HL-60 (cell line): ENCODE measurements at places on chromosomes 7 and 10.

DNA sequence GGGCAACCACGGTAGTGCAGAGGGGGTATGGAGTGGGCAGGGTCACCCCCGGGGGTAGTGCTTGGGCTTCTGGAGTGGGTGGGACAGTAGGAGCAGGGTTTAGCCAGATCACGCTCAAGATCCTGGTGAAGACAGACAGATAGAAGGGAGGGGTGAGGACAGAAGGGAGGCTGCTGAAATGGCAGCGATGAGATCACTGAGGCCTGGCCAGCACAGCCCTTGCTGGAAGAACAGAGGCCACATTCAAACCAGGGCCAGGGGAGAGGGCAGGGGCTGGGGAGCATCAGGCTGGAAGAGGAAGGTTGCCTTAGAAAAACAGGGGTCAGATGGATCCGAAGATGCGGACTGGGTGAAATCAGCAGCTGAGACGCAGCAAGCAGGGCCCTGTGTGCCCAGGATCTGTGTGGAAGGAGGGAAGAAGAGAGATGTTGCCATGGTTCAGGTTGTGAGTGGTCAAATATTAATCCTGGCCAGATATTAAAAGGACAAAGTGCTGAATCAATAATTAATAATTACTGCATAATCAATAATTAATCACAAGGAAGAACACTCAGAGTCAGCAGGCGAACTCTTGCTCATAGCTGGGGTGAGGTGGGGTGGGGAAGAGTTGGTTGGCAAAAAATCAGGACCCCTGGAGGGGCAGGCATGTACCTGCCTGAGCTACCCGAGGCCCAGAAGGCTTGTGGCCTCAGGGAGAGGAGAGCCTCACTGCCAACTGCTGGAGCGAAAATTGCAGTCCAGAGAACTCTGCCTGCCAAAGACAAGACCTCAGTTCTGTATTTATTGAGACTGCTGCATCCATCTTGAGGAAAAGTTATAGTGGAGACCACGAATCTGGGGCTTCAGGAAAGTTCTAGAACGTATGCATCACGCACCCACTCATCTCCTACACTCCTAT, 105.7 kb downstream of the GRB10 start:
- no peak for DNase-seq

DNA sequence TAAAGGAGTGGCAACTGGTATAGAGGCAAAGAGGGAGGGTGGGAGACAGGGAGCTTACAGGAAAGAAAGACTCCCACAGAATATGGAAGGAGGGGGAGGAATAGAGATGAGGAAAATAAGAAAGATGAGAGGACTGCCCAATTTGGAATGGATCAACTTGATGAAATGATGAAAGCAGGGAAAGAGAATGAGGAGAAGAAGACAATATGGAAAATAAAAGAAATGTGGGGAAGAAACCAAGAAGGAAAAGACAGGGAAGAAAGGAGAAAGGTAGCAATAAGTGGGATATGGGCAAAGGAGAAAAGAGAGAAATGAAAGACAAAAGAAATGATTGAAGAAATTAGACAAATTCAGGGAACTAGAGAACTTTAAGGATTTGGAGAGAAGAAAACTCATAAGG, 3.0 kb downstream of the KEL start:
- no peak for DNase-seq

DNA sequence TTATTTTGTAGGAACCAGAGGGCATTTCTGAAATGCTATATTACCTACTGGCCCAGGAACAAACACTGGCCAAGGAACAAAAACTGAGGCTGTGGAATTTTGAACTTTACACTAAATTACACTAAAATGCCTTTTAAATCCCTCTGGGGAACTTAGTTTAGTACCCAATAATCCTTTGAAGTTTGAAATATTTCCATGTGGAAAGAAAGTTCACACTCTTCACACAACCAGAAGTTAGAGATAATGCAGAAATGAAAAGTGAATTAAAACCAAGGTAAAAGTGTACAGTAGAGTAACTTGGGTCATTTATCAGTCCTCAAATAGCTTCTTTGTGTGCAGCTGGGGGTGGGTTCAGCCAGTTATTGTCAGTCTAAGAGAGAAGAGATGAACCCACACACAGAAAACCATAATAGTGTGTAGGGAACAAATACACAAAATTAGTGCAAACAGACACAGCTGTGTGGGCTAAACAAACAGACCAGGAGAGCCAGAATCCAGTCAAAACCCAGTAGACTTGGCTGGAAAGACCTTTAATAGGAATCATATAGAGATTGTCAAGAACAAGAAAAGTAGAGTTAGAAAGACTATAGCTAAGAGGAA, 46.5 kb upstream of the DGKI start:
- no peak for DNase-seq

GRCh38 chr7:138208864-138209263, 132.6 kb downstream of the AKR1D1 start:
- no peak for DNase-seq

DNA sequence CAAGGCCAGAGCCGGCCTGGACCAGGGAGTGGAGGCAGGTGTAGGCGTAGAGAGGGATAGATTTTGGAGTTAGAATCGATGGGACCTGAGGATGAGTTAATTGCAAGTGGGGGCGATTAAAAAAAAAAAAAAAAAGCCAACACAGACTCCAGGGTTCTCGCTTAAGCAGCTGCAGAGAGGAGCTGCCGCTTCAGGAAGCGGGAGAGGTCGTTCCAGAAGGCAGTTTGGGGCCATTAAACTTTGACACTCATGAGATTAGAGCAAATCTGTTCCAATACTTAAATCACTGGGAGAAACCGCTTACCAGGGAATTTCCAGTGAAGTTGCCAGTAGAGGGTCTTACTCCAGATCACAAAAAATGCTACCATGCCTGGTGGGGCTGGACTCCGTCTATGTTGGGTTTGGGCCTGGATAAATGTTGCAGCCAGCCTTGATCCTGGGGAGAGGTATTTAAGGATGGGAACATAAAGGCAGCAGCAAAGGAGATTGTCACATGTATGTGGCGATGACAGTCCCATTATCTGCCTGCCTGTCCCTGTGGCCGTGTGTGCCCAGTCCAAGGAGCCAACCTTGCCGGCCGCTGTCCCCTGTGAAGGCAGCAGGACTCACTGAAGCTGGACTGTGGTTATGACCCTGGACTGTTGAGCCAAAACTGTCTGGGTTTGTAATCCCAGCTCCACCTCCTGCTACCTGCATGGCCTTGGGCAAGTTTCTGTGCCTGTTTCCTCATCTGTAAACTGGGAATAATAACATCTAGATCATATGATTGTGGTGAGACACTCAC, 23.9 kb upstream of the GRID1 start:
- DNase-seq: no peak

- peak; percentile 35 for DNase-seq
Measured at GRCh38 chr10:117005026-117005526, at the start of gene SHTN1. Gene SHTN1 (minus strand): TSS chr10:117005187. CDS start chr10:117005079, 108 bp downstream.

DNA sequence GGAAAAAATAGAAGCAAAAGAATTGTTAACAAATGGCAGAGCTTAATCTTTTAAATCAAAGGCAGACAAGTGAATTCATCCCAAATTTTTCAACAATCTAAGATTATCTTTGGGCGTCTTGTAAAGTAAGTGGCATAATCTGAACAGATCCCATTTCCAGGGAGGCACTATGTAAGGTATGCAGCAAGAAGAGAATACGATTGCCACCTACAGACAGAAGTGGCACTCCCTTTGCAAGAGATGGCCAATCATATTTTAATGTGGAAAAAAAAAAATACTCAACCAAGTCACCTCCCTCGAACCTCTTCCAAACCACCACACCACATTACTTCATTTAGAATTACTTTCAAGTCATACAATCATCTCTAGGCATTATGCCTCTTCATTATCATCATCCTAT, 4.0 kb downstream of the GFRA1 start:
- no peak for DNase-seq

DNA sequence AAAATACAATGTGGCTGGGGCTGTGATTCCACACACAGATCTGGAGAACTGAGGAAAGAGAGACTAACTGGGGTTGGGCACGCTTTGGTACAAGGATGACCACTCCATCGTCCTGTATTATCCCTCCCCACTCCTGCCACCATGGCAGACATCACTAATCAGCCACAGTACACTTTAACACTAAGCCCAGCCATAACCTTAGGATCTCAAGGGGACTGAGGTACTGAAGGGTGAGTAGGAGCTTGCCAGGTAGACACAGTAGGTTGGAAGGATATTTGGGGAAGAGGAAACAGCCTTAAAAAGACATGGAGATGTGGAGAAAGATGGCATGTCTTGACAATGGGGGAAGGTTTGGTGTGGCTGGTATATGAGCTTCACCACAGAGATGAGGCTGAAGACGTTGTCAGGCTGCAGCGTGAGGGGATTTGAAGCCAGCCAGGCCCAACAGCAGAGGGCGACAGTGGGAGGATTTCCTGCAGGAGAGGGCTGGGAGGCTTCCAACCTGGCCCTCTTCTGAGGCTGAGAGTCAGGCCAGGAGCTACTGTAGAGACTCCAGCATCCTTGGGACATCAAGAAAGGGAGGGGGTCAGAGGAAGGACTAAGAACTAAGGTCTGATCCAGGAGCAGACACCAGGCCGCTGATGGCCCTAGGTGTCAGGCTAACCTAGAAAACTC, 58.6 kb upstream of the COL13A1 start:
- no peak for DNase-seq

DNA sequence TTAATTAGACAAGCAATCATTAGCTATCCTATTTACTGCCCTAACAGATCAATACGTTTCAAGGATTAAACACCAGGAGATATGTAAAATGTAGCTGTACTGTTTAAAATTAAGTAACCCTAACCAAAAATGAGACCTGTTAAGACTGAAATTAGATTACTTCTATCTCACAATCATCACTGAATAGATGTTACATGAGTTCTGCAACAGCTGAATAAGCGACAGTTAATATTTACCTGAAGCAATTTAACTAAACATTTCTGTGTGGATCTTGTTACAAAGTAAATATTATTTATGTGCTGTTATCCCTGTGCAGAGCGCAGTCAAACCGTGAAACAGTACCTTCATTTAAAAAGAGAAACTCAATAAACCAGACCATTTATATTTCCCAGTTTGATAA, 122.5 kb downstream of the RELN start:
- no peak for DNase-seq

- no peak for DNase-seq
Measured at GRCh38 chr7:71221549-71221948, 89.6 kb downstream of the GALNT17 start.

- DNase-seq: no peak
Measured at GRCh38 chr10:64368298-64368697, 847.1 kb downstream of the REEP3 start.

DNA sequence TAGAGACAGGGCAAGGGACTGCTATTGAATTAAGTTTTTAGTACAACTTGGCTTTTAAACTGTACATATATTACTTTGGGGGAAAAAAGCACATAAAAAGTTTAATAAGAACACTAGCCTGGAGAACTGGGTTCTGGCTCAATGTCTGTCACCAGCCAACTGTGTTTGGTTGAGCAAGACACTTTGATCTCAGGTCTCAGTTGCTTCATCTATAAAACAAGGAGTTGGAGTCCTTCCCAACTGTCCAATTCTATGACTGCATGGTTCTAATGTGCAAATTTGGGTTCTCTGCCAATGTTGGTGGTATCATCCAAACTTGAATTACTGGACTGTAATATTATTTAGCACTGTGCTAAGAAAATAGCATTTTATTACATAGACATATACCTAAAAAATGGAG, 50.3 kb downstream of the ATXN7L1 start:
- no peak for DNase-seq

DNA sequence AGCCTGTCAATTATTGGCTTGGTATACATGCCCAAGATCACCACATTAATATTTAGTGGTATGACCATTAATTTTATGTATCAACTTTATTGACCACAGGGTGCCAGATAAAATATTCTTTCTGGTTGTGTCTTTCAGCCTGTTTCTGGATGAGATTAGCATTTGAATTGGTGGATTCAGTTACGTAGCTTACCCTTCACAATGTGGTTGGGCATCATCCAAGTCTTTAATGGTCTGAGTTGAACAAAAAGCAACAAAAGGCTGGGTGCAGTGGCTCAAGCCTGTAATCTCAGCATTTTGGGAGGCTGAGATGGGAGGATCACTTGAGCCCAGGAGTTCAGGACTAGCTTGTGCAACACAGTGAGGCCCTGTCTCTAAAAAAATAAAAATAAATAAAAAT, 702.2 kb upstream of the LRRTM3 start:
- DNase-seq: no peak
